NB4 (cell line): ENCODE measurements at places on chromosomes 5 and 9.
A peak's percentile ranks its signal among the peaks of the same experiment; 100 is the strongest.

- DNase-seq: peak; percentile 33
Observed at GRCh38 chr5:56734091-56734694, 81.2 kb upstream of the MAP3K1 start.

DNA sequence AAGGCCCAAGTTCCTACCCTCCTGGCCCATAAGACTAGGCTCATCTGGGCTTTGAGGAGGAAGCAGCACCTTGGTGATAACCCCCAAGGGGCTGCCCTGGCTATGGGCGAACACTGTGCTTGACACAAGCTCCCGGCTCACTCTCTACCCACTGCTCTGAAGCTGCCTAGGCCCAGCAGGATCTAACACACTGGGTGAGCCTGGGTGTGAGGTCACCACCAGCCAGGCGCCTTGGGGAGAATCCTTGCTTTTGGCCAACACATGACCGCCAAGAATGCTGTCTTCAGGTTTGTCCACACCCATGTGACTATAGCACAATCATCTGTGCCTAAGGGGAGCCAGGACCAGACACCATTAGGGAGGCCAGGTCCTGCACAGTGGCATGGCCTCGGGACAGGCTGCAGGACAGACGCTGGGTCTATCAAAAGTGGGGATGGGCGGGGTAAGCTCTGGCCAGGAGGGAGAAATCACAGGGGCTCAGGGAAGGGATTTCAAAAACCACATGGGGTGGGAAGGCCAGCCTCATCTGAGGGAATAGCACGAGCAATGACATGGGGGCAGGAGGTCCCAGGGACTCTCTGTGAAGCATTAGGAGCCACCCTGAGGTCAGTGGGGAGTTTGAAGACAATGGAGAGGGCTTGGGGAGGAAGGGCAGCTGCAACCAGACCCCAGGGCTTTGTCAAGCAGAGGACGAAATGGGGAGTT, 29.6 kb downstream of the BICD2 start:
- DNase-seq: no peak

DNA sequence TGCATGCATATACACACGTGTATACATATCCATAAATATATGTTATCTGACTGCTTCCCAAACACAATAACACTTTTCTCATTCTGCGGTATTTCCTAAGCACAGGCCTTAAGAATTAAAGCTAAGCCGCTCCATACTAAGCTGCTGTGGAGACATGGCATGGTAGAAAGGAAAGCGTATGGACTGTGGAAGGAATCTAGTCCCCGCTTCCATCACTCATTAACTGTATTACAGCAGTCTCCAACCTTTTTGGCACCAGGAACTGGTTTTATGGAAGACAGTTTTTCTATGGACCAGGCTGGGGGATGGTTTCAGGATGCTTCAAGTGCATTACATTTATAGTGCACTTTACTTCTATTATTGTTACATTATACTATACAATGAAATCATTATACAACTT, 11.3 kb downstream of the CDKL3 start:
- no peak for DNase-seq

DNA sequence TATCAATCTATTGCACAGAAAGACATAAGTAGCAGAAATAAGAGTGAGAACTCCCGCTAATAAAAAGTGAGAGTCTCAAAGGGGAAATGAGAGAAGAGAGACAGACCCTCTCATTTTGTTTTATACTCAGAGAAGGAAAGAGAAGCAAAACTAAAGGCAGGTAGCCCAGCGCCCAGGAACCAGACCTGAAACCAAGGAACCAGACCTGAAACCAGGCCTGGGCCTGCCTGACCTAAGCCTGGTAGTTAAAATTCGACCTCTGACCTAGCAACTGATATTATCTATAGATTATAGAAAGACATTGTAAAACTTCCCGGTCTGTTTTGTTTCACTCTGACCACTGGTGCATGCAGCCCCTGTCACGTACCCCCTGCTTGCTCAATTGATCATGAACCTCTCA, 134.5 kb upstream of the SEMA6A start:
- DNase-seq: no peak

DNA sequence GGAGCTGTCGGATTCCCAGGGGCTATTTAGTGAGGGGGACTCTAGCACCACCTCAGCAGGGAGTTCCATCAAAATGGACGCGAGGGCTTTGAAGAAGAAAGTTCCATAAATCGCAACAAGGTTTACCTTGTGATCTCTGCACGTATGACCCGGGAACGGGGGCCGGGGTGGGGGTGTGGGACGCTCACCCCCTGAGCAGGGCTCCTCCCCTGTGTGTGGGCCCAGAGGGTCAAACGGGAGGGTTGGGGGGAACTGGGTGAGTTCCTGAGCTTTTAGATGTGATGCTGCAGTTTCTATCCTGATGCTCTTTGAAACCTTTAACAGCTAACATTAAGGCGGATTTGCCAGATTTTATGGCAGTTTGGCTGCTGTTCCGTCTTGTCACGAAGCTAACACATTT, 18.9 kb upstream of the LRRC14B start:
- DNase-seq: no peak
